ENCODE measurements at places on chromosomes 16 and 17. TPM values are rescaled to one million over a fixed set of nuclear protein-coding genes. Genes with fewer than 3 reads are reported as not detected.

DNA sequence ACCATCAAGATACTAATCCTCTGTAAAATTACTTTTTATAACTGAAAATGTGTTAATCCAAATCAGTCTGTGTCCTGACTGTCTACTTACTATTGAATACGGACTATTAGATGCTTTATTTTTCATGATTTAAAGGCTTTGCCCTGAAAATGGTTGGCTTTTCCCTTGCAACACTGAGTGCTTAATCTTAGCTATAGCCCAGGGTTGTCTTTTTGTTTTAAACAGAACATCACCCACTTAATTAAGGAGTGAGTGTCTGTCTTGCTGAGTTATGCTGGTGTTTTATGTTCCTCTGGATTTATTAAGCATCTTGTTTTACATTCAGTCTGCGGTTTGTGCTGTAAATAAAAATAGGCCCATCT is 11.0 kb downstream of the FTO start:
- H3K27me3 ChIP-seq: no peaks in the 10 kb centered on the region
- H3K4me1 ChIP-seq: no peaks in the 10 kb centered on the region
- H3K36me3 ChIP-seq: no peaks in the 10 kb centered on the region
- DNase-seq: no peak

CIITA gene
- 738 TPM for total RNA-seq

DNA sequence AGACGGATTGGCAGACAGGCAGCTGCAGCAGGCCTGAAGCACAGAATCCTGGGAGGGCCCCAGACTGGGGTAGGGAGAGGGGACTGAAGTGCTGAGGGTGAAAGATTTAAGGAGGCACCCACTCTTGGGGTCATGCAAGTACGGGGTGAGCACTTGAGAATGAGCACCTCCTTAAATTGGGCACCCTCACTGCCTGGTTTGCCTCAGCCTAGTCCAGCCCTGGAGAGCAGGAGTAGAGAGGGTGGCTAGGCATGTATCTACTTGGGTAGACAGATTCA is 154.1 kb upstream of the CDC42EP4 start:
- H3K36me3 ChIP-seq: no peaks in the 10 kb centered on the region
- H3K27me3 ChIP-seq: no peaks in the 10 kb centered on the region
- DNase-seq: no peak
- H3K4me1 ChIP-seq: no peaks in the 10 kb centered on the region
- no peak overlapping the region for H3K27ac ChIP-seq

GRCh38 chr17:67125417-67125816 is 81.1 kb downstream of the CACNG1 start:
- H3K27me3 ChIP-seq: no peaks in the 10 kb centered on the region
- no peak overlapping the region for H3K4me3 ChIP-seq
- H3K4me1 ChIP-seq: no peaks in the 10 kb centered on the region
- no peak overlapping the region for H3K27ac ChIP-seq

DNA sequence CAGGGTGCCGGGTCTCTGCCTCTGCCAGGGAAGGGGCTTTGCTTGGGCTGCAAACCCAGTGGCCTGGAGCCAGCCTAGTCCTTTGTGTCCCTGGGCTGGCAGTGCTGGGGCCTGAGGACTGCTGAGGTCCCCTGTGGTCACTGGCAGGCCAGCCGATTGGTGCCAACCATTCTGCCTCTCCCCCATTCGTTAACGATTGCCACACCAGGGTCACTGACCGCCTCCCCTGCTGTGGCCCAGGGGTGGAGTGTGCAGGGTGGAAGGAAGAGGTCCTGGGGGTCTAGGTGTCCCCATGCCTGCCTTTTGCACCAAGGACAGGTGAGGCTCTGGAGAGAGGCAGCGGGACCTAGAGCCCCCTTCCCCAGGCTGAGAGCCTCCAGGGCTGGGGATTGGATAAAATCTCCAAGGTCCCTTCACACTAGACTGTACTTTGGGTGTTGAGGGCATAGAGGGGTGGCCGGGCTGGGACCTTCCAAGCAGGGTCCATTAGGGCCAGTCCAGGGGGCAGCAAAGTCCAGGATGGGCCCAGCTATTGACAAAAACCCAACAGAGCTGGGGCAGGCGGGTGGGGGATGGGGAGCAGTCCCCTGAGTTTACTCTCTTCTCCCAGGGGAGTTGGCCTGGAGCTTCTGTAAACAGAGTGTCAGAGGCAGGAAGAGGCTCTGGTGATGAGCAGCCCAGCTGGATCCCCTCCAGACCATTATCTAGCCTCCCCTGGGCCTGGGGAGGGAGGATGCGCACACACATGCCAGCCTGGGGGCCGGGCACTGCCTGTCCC is 1.1 kb downstream of the VASN start:
- peak overlapping the region; percentile 47 for H3K4me3 ChIP-seq
- H3K36me3 ChIP-seq: no peaks in the 10 kb centered on the region
- DNase-seq: peak; percentile 61
- H3K27me3 ChIP-seq: no peaks in the 10 kb centered on the region

DNA sequence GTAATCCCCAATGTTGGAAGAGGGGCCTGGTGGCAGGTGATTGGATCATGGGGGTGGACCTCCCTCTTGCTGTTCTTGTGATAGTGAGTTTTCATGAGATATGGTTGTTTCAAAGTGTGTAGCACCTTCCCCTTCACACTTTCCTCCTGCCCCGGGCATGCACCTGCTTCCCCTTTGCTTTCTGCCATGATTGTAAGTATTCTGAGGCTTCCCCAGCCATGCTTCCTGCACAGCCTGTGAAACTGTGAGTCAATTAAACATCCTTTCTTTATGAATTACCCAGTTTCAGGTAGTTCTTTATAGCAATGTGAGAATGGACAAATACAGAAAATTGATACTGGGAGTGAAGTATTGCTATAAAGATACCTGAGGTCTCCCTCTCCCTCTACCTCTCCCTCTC is 29.4 kb downstream of the RNF112 start:
- no peaks in the 10 kb centered on the region for H3K36me3 ChIP-seq
- no peaks in the 10 kb centered on the region for H3K4me1 ChIP-seq
- no peak for DNase-seq

DNA sequence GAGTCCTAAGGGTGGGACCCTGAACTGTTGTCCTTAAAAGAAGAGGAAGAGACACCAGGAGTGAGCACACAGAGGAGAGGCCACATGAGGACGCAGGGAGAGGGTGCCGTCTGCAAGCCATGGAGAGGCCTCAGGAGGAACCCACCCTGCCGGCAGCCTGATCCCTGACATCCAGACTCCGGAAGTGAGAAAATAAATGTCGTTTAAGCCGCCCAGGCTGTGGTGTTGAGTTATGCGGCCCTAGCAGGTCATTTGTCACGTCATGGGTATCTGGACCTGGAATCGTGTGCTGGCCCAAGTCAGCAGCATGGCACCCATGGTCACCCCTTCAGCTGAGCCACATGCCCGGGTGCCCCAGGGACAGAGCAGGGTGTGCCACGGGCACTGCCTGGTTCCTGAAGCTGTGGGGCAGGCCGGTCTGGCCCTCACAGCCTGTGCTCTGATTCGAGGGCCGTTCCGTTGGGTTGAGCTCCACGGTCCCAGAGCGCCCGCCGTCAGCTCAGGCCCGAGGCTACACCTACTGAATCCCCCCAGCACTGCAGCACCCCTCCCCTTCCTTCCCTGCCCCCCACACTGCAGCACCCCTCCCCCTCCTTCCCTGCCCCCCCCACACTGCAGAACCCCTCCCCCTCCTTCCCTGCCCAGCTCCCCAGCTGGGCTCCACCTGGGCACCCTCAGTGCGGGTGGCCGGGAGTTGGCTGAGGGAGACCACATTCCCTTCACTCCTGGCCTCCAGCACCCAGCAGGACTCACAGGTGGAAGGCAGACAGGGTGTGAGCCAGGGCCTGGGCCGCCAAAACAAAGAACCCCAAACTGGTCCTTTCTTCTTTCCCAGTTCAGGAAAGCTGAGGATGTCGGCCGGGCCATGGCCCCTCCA is 2.7 kb upstream of the CCDC57 start:
- no peaks in the 10 kb centered on the region for H3K27me3 ChIP-seq
- no peak overlapping the region for H3K27ac ChIP-seq
- peak; percentile 46 for DNase-seq
- H3K4me1 ChIP-seq: peaks cover 39% of the 10 kb centered on the region
- no peak overlapping the region for H3K4me3 ChIP-seq

DNA sequence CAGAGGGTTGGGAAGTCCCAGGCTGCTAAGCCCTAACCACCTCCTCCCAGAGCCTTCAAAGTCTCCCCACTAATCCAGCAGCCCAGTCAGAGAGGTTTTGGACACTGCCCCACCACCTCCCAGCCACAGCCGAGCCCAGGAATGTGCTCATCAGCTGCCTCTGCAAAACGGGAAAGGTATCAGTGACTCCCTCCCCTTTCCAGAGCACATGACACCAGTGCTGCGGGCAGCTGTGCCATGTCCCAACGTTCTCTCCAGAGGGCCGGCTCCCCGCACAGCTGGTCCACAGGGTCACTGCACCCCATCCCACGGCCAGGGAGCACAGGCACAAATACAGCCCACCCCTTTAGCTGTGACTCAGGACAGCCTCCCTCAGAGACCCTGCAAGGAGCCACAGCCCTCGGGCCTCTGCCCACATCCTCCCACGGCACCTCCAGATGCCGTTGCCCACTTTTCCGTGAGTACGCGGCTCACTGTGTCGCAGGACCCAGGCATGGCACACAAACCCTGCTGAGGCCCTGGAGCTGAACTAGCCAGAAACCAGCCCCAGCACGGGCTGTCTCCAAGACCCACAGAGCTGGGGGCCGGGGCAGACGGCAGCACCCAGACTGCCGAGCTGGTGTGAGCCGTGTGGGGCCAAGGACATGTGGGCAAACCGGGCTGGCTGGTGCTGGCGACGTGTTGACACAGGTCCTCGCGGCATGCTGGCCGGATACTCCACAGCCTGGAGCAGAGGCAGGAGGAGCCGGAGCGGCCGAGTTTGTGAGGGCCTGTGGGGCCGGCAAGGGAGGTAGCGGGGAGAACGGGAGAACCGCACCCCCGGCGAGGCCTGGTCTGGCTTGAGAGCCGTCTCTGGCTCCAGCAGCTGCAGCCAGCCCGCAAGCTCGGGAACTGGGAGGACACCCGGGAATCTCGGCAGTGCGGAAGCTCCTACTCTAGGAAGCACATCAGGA is 6.3 kb upstream of the PPP1R27 start:
- no peak overlapping the region for H3K27ac ChIP-seq
- peaks cover 35% of the 10 kb centered on the region for H3K36me3 ChIP-seq
- H3K4me3 ChIP-seq: no peak overlapping the region
- no peaks in the 10 kb centered on the region for H3K27me3 ChIP-seq
- DNase-seq: no peak

IKZF3 gene
- 178 TPM for total RNA-seq

GRCh38 chr17:50183421-50183994 is 17.7 kb downstream of the SGCA start:
- no peak overlapping the region for H3K27ac ChIP-seq
- peak; percentile 54 for DNase-seq
- H3K4me3 ChIP-seq: no peak overlapping the region
- no peaks in the 10 kb centered on the region for H3K27me3 ChIP-seq
- peaks cover 27% of the 10 kb centered on the region for H3K4me1 ChIP-seq
- H3K36me3 ChIP-seq: no peaks in the 10 kb centered on the region

RAD51C gene
- 33.2 TPM for total RNA-seq

GRCh38 chr17:48102798-48103715 is 1.8 kb upstream of the CBX1 start:
- peak; percentile 54 for DNase-seq
- no peaks in the 10 kb centered on the region for H3K36me3 ChIP-seq
- peaks cover 38% of the 10 kb centered on the region for H3K4me1 ChIP-seq
- H3K27me3 ChIP-seq: no peaks in the 10 kb centered on the region
- no peak overlapping the region for H3K27ac ChIP-seq
- H3K4me3 ChIP-seq: no peak overlapping the region

- H3K4me1 ChIP-seq: peaks cover 7% of the 10 kb centered on the region
- DNase-seq: no peak
- no peaks in the 10 kb centered on the region for H3K27me3 ChIP-seq
Measured at GRCh38 chr17:27553019-27553511, 77.9 kb upstream of the LGALS9 start.

GRCh38 chr16:8396463-8396862 is 193.8 kb downstream of the TMEM114 start:
- no peak overlapping the region for H3K4me3 ChIP-seq
- H3K36me3 ChIP-seq: no peaks in the 10 kb centered on the region
- no peak overlapping the region for H3K27ac ChIP-seq
- DNase-seq: no peak

- no peaks in the 10 kb centered on the region for H3K27me3 ChIP-seq
- peak overlapping the region; percentile 67 for H3K27ac ChIP-seq
- H3K4me3 ChIP-seq: peak overlapping the region; percentile 72
- peak; percentile 56 for DNase-seq
- H3K4me1 ChIP-seq: peaks cover 64% of the 10 kb centered on the region
Measured at GRCh38 chr16:1610899-1611632, 806 bp downstream of the IFT140 start.

HIC1 gene
- total RNA-seq: 1.5 TPM

GRCh38 chr16:69182730-69183416 is 4.1 kb upstream of the SNTB2 start:
- no peak overlapping the region for H3K4me3 ChIP-seq
- peaks cover 13% of the 10 kb centered on the region for H3K4me1 ChIP-seq
- H3K27ac ChIP-seq: no peak overlapping the region
- H3K27me3 ChIP-seq: no peaks in the 10 kb centered on the region
- H3K36me3 ChIP-seq: no peaks in the 10 kb centered on the region

SBK1 gene
- 1.3 TPM for total RNA-seq

CES3 gene
- 0.32 TPM for total RNA-seq

DNA sequence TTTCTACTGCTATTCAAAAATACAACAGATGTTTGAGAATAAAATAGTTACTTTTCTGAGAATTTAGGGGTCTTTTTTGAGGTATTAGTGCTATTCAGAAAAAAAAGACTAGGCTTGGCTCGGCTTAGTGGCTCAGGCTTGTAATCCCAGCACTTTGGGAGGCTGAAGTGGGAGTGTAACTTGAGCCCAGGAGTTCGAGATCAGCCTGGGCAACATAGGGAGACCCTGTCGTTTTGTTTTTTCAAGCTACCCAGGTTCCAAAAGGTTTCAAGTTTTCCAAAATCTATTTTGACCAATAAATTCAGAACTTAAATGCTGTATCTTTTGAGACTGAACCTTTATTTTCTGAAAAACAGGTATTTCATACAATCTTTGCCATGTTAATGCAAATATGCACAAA is 3.2 kb upstream of the ARL6IP1 start:
- peaks cover 4% of the 10 kb centered on the region for H3K36me3 ChIP-seq
- H3K27ac ChIP-seq: peak overlapping the region; percentile 17
- peaks cover 15% of the 10 kb centered on the region for H3K4me1 ChIP-seq
- H3K4me3 ChIP-seq: no peak overlapping the region
- DNase-seq: no peak
- no peaks in the 10 kb centered on the region for H3K27me3 ChIP-seq

DNA sequence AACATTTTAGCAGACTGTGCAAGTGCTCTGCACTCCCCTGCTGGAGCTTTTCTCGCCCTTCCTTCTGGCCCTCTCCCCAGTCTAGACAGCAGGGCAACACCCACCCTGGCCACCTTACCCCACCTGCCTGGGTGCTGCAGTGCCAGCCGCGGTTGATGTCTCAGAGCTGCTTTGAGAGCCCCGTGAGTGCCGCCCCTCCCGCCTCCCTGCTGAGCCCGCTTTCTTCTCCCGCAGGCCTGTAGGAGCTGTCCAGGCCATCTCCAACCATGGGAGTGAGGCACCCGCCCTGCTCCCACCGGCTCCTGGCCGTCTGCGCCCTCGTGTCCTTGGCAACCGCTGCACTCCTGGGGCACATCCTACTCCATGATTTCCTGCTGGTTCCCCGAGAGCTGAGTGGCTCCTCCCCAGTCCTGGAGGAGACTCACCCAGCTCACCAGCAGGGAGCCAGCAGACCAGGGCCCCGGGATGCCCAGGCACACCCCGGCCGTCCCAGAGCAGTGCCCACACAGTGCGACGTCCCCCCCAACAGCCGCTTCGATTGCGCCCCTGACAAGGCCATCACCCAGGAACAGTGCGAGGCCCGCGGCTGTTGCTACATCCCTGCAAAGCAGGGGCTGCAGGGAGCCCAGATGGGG is 3.1 kb downstream of the GAA start:
- H3K4me3 ChIP-seq: no peak overlapping the region
- no peaks in the 10 kb centered on the region for H3K27me3 ChIP-seq
- peaks cover 22% of the 10 kb centered on the region for H3K4me1 ChIP-seq
- no peak overlapping the region for H3K27ac ChIP-seq

TEX14 gene
- 0.53 TPM for total RNA-seq
